Melanocyte of skin (primary cell): ENCODE measurements at places on chromosomes 7 and 10. TPM values are rescaled to one million over a fixed set of nuclear protein-coding genes. Genes with fewer than 3 reads are reported as not detected.

DLG5 gene
- total RNA-seq, result 12.6 and 15.0 TPM in 2 replicates

HOXA9 gene
- total RNA-seq, result not detected in 2 replicates

ZNF107 gene
- total RNA-seq, result 4.4 and 4.8 TPM in 2 replicates

CLDN4 gene
- total RNA-seq, result not detected in 2 replicates

IRF5 gene
- 1.2 and 2.0 TPM in 2 replicates for total RNA-seq

SEMA3D gene
- total RNA-seq, result 0.36 and 0.69 TPM in 2 replicates

SLC26A3 gene
- total RNA-seq, result not detected in 2 replicates

NKX2-3 gene
- not detected in 2 replicates for total RNA-seq

MKLN1 gene
- 36.5 and 50.5 TPM in 2 replicates for total RNA-seq

TFEC gene
- total RNA-seq, result under 0.01 TPM in 1 of 2 replicates, not detected in the other

ANKRD22 gene
- not detected in 2 replicates for total RNA-seq

CFAP69 gene
- total RNA-seq, result 1.4 and 1.5 TPM in 2 replicates

TCAF1 gene
- 31.3 and 42.9 TPM in 2 replicates for total RNA-seq

MBL2 gene
- under 0.01 TPM in 1 of 2 replicates, not detected in the other for total RNA-seq

CH25H gene
- total RNA-seq, result 0.67 and 0.93 TPM in 2 replicates

GRM3 gene
- total RNA-seq, result not detected in 2 replicates

SRRM3 gene
- 3.1 and 3.6 TPM in 2 replicates for total RNA-seq

FXYD4 gene
- total RNA-seq, result not detected in 2 replicates

CYP3A7 gene
- not detected in 2 replicates for total RNA-seq

SPDYE2 gene
- not detected in 2 replicates for total RNA-seq

POLL gene
- total RNA-seq, result 8.7 and 12.2 TPM in 2 replicates

PIK3AP1 gene
- total RNA-seq, result 0.46 and 4.7 TPM in 2 replicates

PRF1 gene
- not detected in 2 replicates for total RNA-seq

PTPRZ1 gene
- total RNA-seq, result 3.5 and 5.0 TPM in 2 replicates

SFTPA1 gene
- total RNA-seq, result not detected in 2 replicates

BLNK gene
- total RNA-seq, result not detected in 2 replicates

FAM53B gene
- 66.9 and 73.4 TPM in 2 replicates for total RNA-seq

GPER1 gene
- 2.9 and 3.7 TPM in 2 replicates for total RNA-seq

TEX47 gene
- total RNA-seq, result not detected in 2 replicates

SPDYE9 gene
- total RNA-seq, result not detected in 2 replicates

TSPAN15 gene
- 5.3 and 16.5 TPM in 2 replicates for total RNA-seq

PNLIP gene
- total RNA-seq, result not detected in 2 replicates

CACNB2 gene
- total RNA-seq, result 0.34 and 0.36 TPM in 2 replicates

LRMDA gene
- 29.9 and 37.8 TPM in 2 replicates for total RNA-seq

LEP gene
- total RNA-seq, result under 0.01 TPM in 1 of 2 replicates, not detected in the other

AKR1C2 gene
- 0.33 TPM in 1 of 2 replicates, not detected in the other for total RNA-seq

ANXA8 gene
- 0.15 TPM in 1 of 2 replicates, not detected in the other for total RNA-seq

FZD8 gene
- total RNA-seq, result 1.00 and 1.2 TPM in 2 replicates

CPEB3 gene
- 0.77 and 1.00 TPM in 2 replicates for total RNA-seq

GRID2IP gene
- total RNA-seq, result not detected in 2 replicates

RBM20 gene
- total RNA-seq, result 0.31 and 0.33 TPM in 2 replicates

ACSL5 gene
- total RNA-seq, result under 0.01 and 2.5 TPM in 2 replicates

MYOF gene
- total RNA-seq, result 23.4 and 32.6 TPM in 2 replicates

NEUROD6 gene
- total RNA-seq, result not detected in 2 replicates

SPDYE16 gene
- not detected in 2 replicates for total RNA-seq

GNG11 gene
- 18.6 and 54.5 TPM in 2 replicates for total RNA-seq

ARHGEF5 gene
- total RNA-seq, result 1.5 and 1.7 TPM in 2 replicates

TMEM178B gene
- total RNA-seq, result 0.36 and 1.7 TPM in 2 replicates
